ENCODE measurements at places on chromosomes 7 and 10.
A peak's percentile ranks its signal among the peaks of the same experiment; 100 is the strongest.

DNA sequence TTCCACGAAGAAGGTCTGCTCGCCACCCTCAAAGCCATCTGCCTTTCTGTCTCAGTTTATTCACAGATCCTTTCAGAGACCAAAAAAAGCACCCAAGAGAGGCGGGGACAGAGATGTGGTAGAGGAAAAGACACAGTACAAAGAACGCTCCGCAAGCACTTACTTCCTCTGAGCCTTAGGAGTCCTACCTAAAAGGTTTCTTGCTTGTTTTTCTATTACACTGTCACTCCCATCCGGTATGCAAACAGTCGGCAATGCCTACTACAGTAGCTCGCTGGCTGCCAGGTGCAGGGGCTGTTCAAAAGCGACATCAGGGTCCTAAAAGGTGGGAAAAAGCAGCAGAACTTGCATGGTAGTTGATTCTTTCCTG, 816 bp downstream of the TECPR1 start:
- peak; percentile 19 for DNase-seq

GRCh38 chr7:84624927-84625326, 430.3 kb upstream of the SEMA3A start:
- no peak for DNase-seq

DNA sequence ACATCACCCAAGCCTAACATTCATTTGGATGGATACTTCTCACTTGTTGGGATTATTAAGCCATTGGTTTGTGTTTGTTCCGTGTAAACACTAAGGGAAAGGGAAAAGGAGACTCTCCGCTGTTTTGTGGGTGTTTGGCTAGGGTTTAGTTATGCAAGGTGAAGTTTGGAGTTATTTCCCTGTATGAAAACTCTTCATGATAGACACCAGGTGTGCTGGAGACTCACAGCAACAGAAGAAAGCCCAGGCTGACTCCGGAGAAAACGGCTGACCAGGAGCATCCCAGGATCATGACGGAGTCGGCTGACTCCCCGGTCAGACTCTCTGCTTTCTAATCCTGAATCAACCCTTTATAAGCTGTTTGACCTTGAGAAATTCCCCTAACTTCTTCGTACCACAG, 94.1 kb upstream of the KLF6 start:
- no peak for DNase-seq

- no peak for DNase-seq
Measured at GRCh38 chr7:68756986-68757495, 841.2 kb upstream of the AUTS2 start.

DNA sequence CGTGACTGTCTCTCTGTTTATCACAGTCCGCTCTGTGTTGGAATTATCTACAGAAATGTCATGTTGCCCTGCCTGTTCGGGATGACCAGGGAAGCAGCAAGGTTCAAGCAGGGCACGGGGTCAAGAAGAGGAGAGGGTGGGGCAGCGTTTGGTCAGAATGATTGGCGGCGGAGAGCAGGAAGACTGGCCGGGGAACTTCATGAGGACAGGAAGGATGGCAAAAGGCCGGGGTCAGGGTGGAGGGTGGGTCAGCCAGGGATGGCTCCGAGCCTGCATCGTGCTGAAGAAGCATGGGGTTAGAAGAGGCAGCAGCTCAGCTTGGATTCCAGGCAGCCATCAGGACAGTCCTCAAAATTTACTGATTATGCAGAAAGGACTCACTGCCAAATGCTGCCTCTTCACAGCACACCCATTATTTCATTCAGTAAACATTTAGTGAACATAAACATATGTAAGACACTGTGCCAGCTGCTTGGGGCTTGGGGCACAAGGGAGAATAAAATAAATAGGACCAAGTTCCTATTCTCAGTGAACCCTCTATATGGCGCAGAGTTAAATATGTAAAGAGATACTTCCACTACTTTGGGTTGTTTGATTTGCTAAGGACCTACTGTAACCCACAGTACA, 42.8 kb downstream of the WNT2 start:
- no peak for DNase-seq

DNA sequence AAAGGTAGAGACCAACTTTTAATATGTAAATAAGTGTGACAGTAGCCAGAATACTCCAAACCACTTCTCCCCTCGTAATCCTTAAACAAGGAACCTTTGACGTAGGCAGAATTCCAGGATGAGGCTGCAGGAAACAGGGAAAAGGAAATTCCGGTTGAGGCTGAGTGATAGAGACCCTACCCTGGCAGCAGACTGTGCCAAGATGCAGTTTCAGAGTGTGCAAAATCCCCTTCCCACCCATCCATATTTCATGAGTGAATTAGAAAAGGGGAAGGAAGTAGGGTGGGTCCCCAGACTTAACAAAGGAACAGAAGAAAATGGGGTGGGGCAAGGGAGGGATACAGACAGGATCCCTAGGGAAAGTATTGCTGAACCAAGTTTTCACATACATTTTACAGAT, 143.0 kb downstream of the RAPGEF5 start:
- DNase-seq: no peak

GRCh38 chr10:131874991-131875451, 25.8 kb upstream of the PPP2R2D start:
- peak; percentile 16 for DNase-seq

- DNase-seq: no peak
Measured at GRCh38 chr10:96074776-96075175, 31.4 kb downstream of the CCNJ start.

GRCh38 chr7:33745934-33746333, 159.4 kb upstream of the BMPER start:
- DNase-seq: no peak

All from activated T-cell treated with anti-CD3 and anti-CD28 coated beads for 1 hour (primary cell).